ENCODE measurements at places on chromosomes 3 and 15. TPM values are rescaled to one million over a fixed set of nuclear protein-coding genes. Genes with fewer than 3 reads are reported as not detected.

ATG3 gene
- total RNA-seq: 66.2 TPM

GOLGA6L4 gene
- 1.0 TPM for total RNA-seq

GTF2A2 gene
- total RNA-seq: 189 TPM

PARP15 gene
- total RNA-seq: 13.2 TPM

NPAP1 gene
- not detected for total RNA-seq

GHSR gene
- total RNA-seq: not detected

GOLGA8O gene
- total RNA-seq: 3.3 TPM

KLHL40 gene
- not detected for total RNA-seq

DNA sequence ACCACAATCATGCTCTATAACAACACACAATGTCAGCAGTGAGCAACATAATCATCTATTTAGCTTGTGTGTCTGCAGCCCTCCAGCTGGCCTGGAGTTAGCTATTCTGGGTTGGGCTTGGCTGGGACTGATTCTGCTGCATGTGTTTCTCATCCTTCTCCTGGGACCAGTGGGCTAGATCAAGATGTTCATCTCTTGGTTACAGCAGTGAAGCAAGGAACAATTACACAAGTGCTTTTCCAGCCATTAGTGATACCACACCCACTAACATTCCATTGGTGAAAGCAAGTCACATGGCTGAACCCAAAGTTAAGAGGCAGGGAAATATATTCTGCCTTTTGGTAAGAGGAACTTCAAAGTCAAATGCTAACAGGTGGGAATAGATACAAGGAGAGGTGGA is 14.6 kb downstream of the NUDT16 start:
- H3K4me1 ChIP-seq: no peaks in the 10 kb centered on the region
- no peak overlapping the region for H3K4me3 ChIP-seq
- peaks cover 3% of the 10 kb centered on the region for H3K27me3 ChIP-seq
- no peaks in the 10 kb centered on the region for H3K36me3 ChIP-seq
- no peak for DNase-seq

DNA sequence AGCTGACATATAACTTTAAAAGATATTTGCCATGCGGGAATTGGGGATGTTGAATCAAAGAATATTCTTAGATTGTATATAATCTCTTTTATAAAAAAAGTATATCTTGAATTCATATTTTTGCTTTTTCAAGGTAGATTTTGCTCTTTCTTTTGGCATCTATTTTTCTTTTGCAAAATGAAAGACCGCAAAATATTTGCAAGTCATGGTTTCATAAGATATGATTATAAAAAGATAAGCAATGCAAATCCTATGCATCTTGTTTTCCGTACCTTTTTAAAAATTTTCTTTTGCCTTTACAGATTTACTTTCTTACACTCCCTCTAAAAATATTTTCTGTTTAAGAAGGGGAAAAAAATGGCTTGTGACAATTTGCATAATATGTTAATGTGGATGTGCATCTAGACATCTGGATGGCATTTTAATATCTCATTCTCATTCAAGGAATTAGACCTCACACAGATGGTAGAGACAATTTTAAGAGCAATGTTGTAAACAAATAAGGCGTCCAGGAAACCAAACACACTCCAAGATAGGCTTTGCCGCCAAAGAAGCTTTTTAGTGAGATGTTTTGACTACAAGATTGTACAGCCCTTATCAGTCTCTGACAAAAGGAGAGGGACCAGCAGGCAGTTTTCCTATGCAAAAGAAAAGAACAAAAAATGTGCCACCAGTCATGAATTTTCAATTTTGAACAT is 371.1 kb downstream of the CHL1 start:
- DNase-seq: no peak
- H3K4me3 ChIP-seq: no peak overlapping the region
- H3K4me1 ChIP-seq: no peaks in the 10 kb centered on the region
- no peaks in the 10 kb centered on the region for H3K27me3 ChIP-seq
- H3K27ac ChIP-seq: no peak overlapping the region

DNA sequence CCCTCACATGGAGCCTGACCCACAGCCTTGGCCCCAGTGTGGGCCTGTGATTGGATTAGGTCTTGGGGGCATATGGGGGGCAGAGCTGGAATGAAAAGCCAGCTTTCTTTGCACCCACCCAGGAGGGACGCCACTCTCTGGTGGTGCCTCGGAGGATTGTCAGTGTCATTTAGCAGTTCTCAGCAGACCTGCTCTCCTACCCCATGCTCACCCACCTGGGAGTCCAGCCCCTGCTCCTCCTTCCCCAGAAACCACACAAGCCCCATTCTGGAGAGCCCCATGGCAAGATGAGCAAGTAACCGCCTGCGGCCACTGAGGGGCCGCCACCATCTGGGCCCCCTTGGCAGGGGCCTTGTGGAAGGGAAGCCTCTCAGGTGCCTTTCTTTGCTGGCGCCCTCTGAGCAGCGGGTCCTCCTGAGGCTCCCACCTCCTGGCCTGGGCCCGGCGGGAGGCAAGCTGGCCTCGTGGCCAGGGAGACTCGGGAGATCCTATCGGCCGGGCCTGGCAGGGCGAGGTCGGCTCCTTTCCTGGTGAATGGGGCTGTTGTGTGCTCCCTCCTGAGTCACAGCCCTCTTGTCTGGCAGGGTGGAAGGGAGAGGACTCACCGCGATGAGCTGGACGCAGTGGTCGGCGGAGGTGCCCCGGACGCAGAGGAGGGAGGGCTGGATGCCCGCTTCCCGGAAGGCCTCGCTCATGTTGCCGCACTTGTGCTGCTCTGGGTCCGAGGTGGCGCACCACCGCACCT is 2.3 kb downstream of the MELTF start:
- no peak for DNase-seq
- no peaks in the 10 kb centered on the region for H3K36me3 ChIP-seq
- H3K27ac ChIP-seq: no peak overlapping the region
- peaks cover 10% of the 10 kb centered on the region for H3K27me3 ChIP-seq
- H3K4me3 ChIP-seq: no peak overlapping the region

DNA sequence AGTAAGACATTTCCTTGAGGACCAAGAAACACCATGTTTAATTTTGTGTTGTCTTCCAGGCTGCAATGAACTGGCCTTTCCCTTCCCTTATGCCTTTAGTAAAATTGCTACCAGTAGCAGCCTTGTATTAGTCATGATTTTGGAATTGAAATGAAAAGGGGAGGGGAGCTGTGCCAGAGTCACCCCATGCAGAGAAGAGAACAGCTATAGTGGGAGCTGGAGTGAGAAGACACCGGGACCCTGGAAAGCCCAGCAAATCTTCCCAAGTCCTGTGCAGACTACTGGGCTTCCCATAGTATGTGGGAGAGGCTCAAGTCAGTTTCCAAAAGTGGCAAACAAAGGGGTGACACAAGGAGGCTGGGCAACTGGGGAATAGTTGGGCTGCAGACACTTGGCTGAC is 178.5 kb downstream of the NR1D2 start:
- H3K27me3 ChIP-seq: no peaks in the 10 kb centered on the region
- no peak overlapping the region for H3K4me3 ChIP-seq
- no peak overlapping the region for H3K27ac ChIP-seq
- DNase-seq: no peak

DNA sequence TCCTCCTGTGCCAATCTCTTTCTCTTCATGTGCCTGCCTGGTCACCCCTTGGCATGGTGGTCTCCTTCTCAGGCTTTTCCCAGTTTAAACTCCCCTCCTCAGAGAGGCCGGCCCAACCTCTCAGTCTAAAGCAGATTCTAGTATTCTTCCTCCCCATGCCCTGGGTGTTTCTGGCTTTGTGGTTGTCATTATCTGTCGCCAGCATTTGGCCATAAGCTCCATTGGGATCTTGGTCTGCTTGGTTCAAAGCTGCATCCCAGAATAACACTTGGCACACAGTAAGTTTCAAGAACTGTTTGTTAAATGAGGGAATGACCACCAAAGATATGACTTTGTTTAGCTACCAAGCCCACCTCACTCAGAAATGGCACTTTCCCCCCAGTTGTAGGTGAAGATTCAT is 11.2 kb upstream of the RAD18 start:
- H3K27ac ChIP-seq: no peak overlapping the region
- DNase-seq: no peak
- H3K4me1 ChIP-seq: peaks cover 5% of the 10 kb centered on the region

GRCh38 chr15:88987934-88988671 is 74.9 kb upstream of the MFGE8 start:
- H3K27me3 ChIP-seq: peaks cover 11% of the 10 kb centered on the region
- no peaks in the 10 kb centered on the region for H3K36me3 ChIP-seq
- H3K4me3 ChIP-seq: no peak overlapping the region
- DNase-seq: no peak

GRCh38 chr3:112931736-112932521 is 43.0 kb downstream of the CD200R1 start:
- H3K4me3 ChIP-seq: no peak overlapping the region
- H3K36me3 ChIP-seq: peaks cover 23% of the 10 kb centered on the region
- DNase-seq: no peak
- H3K4me1 ChIP-seq: peaks cover 11% of the 10 kb centered on the region

DNA sequence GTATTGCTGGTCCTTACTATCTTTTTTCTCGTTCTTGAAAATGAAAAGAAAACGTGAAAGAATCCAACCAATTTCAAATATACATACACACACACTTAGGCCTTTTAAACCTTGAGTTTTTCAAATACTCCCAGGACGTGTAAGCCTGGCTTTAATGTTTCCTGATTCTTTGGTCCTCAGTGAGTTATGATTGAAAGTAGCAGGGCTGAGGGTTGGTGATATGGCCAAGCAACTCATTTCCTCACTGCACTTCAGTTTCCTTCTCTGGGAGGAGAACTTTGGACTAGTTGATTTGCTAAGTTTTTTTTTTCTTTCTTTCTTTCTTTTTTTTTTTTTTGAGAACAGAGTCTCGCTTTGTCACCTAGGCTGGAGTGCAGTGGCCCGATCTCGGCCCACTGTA is 34.6 kb downstream of the CHD2 start:
- H3K36me3 ChIP-seq: peaks cover 67% of the 10 kb centered on the region
- H3K27me3 ChIP-seq: no peaks in the 10 kb centered on the region
- no peak for DNase-seq
- H3K4me3 ChIP-seq: no peak overlapping the region

GRCh38 chr3:16583551-16583950 is 21.7 kb downstream of the DAZL start:
- no peaks in the 10 kb centered on the region for H3K36me3 ChIP-seq
- H3K27ac ChIP-seq: no peak overlapping the region
- H3K4me3 ChIP-seq: no peak overlapping the region
- peaks cover 23% of the 10 kb centered on the region for H3K27me3 ChIP-seq

DNA sequence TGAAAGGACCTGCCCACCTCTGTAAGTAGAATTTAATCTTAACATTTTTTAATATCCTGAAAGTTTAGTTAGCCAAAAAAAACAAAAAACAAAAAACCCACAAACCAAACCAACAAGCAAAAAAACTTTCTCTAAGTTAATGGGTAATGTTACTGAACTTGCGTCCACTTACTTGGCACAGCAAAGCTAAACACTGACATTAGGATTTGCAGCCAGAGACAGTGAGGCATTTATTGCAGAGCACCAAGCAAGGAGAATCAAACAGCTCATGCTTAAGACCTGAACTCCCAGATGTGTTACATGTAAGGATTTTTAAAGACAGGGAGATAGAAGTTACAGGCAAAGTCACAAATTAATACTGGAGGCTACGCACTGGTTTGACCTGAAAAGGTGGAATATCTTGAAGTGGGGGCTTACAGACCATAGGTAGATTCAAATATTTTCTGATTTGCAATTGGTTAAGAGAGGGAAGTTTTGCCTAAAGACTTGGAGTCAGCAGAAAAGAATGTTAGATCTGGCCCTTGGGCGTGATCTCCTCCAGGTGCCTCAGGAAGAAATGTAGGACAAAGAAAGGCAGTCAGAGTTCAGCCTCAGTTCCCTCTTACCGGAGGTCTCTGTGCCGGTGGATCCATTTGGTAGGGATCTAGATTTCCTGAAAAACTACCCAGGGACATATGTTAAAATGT is 205.0 kb downstream of the ADAMTSL3 start:
- H3K4me1 ChIP-seq: no peaks in the 10 kb centered on the region
- H3K27ac ChIP-seq: no peak overlapping the region
- H3K27me3 ChIP-seq: peaks cover 2% of the 10 kb centered on the region
- H3K4me3 ChIP-seq: no peak overlapping the region

DNA sequence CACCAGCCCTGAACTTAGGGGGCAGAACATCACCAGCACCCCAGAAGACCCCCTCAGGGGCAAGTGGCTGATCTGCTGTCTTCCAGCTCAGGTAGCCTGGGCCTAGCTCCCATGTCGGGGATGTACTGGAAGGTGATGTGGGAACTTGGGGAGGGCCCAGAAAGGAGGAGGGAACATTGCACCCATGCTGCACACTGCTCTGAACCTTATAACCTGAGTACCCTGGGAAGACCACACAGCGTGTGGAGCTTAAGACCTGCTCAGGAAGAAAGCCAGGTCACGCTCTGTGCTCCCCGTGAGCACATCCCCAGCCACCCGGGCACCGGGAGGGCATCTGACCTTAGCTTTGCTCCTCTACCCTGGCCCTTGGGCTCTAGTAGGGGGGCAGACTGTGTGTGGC is 159.4 kb downstream of the ATP10A start:
- no peaks in the 10 kb centered on the region for H3K4me1 ChIP-seq
- H3K36me3 ChIP-seq: peaks cover 18% of the 10 kb centered on the region
- DNase-seq: no peak
- no peak overlapping the region for H3K4me3 ChIP-seq
- H3K27ac ChIP-seq: no peak overlapping the region

- DNase-seq: no peak
- peaks cover 7% of the 10 kb centered on the region for H3K27me3 ChIP-seq
- no peaks in the 10 kb centered on the region for H3K4me1 ChIP-seq
- no peaks in the 10 kb centered on the region for H3K36me3 ChIP-seq
- no peak overlapping the region for H3K27ac ChIP-seq
- no peak overlapping the region for H3K4me3 ChIP-seq
Observed at GRCh38 chr15:83352119-83352518, 67.7 kb upstream of the BNC1 start.

DNA sequence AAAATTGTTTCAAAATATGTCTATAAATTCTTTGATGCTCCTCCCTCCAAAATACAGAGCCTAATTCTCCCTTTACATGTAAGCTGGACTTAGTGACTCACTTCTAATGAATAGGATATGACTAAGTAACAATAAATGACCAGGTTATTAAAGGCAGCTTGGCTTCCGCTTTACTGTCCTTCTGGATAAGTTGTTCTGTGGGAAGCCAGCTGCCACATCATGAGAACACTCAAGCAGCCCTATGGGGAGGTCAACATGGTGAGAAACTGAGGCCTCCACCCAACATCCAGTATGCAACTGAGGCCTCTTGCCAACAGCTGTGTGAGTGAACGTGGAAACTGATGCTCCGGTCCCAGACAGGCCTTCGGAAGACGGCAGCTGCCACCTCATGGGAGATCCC is 247.3 kb upstream of the CHRM5 start:
- no peak overlapping the region for H3K4me3 ChIP-seq
- no peaks in the 10 kb centered on the region for H3K4me1 ChIP-seq
- no peak overlapping the region for H3K27ac ChIP-seq
- H3K36me3 ChIP-seq: no peaks in the 10 kb centered on the region

- peaks cover 1% of the 10 kb centered on the region for H3K36me3 ChIP-seq
- no peaks in the 10 kb centered on the region for H3K27me3 ChIP-seq
- H3K27ac ChIP-seq: no peak overlapping the region
- peaks cover 48% of the 10 kb centered on the region for H3K4me1 ChIP-seq
Observed at GRCh38 chr15:41790169-41790568, 15.9 kb downstream of the MAPKBP1 start.

GRCh38 chr3:60898321-60898720 is 352.9 kb downstream of the FHIT start:
- no peaks in the 10 kb centered on the region for H3K27me3 ChIP-seq
- no peak for DNase-seq
- H3K27ac ChIP-seq: no peak overlapping the region
- H3K4me3 ChIP-seq: no peak overlapping the region
- H3K36me3 ChIP-seq: no peaks in the 10 kb centered on the region

- H3K4me3 ChIP-seq: no peak overlapping the region
- DNase-seq: no peak
- peaks cover 3% of the 10 kb centered on the region for H3K27me3 ChIP-seq
- H3K4me1 ChIP-seq: peaks cover 36% of the 10 kb centered on the region
- H3K27ac ChIP-seq: no peak overlapping the region
Observed at GRCh38 chr3:100662113-100662823, 47.0 kb upstream of the TFG start.

- no peak for DNase-seq
- H3K36me3 ChIP-seq: no peaks in the 10 kb centered on the region
- no peak overlapping the region for H3K27ac ChIP-seq
Observed at GRCh38 chr3:10529809-10530208, 24.4 kb upstream of the ATP2B2 start.

All from activated T-helper 1 cell treated with anti-CD3 and anti-CD28 coated beads, Interleukin-12 subunit alpha, Interleukin-12 subunit beta, Interleukin-2, Interleukin-4 antibody, amounts not matched to agents 30 ng/mL and 10 ng/mL and 1 ng/mL, durations not matched to agents 14 hours and 24 hours and 36 hours (primary cell).